ENCODE measurements at places on chromosomes 6 and 20. TPM values are rescaled to one million over a fixed set of nuclear protein-coding genes. Genes with fewer than 3 reads are reported as not detected.
A peak's percentile ranks its signal among the peaks of the same experiment; 100 is the strongest.

DNA sequence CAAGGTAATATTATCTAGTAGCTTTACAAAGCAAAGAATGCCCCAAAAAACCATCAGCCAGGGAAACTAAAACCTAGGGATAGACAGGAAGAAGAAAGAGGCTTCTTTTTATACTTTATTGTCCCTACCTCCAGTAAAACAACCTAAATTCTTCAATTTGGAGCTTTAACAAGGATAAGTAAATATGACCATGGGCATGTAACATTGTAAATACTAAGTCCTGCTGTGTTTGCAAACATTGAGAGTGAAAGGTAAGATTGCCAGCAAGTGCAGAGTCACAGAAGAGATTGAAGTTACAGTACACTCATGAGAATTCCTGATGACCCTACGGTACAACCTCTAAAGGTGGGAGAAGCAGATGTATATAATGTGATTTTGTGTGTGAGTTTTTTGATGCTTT lies 117.2 kb downstream of the FOXO3 start:
- H3K27me3 ChIP-seq, result no peaks in the 10 kb centered on the region
- DNase-seq, result no peak
- no peaks in the 10 kb centered on the region for H3K36me3 ChIP-seq
- no peaks in the 10 kb centered on the region for H3K4me1 ChIP-seq

DNA sequence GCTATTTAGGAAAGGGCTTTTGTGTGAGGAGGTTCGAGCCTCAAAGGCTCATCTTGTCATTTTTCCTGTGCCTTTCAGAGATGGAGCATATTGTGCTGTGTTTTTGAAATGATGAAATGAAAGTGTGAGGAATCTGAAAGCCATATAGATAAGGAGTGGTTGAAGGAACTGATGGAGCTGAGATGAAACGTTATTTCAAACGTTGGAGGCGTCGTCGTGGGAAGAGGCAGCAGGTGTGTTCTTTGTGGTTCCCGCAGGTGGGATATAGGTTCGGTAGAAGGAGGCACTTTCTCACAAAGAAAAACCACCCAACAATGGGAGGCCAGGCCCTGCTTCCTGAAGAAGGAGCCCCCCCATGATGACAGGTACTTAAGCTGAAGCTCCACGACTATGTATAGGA lies 83.2 kb upstream of the SNAP25 start:
- no peaks in the 10 kb centered on the region for H3K4me1 ChIP-seq
- H3K27ac ChIP-seq, result no peak overlapping the region
- no peak for DNase-seq
- H3K4me3 ChIP-seq, result no peak overlapping the region
- no peaks in the 10 kb centered on the region for H3K36me3 ChIP-seq
- no peaks in the 10 kb centered on the region for H3K27me3 ChIP-seq

GRCh38 chr6:32484614-32484998 lies 44.9 kb downstream of the HLA-DRA start:
- H3K4me1 ChIP-seq, result no peaks in the 10 kb centered on the region
- H3K36me3 ChIP-seq, result no peaks in the 10 kb centered on the region
- no peak for DNase-seq
- H3K27me3 ChIP-seq, result no peaks in the 10 kb centered on the region
- no peak overlapping the region for H3K27ac ChIP-seq
- H3K4me3 ChIP-seq, result no peak overlapping the region

DNA sequence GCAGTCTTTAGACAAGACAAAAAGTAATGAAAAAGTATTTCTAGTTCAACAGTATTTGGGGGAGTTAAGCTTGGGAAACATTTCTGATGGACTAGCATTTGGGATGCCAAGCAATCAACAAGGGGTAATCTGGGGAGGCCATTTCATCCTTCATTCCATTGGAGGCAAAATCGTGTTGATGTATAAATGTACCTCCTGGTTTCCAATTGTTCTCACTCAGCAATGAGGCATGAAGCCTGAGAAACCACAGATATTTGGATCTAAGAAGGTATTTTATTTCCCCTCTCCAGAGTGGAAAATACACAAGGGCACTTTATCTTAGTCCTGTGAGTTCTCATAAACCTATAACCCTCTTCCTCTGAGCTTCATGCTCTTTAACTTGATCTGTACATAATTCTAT lies 68.2 kb downstream of the TBX18 start:
- DNase-seq, result no peak
- no peaks in the 10 kb centered on the region for H3K36me3 ChIP-seq
- no peak overlapping the region for H3K27ac ChIP-seq
- H3K4me3 ChIP-seq, result no peak overlapping the region
- no peaks in the 10 kb centered on the region for H3K27me3 ChIP-seq

DNA sequence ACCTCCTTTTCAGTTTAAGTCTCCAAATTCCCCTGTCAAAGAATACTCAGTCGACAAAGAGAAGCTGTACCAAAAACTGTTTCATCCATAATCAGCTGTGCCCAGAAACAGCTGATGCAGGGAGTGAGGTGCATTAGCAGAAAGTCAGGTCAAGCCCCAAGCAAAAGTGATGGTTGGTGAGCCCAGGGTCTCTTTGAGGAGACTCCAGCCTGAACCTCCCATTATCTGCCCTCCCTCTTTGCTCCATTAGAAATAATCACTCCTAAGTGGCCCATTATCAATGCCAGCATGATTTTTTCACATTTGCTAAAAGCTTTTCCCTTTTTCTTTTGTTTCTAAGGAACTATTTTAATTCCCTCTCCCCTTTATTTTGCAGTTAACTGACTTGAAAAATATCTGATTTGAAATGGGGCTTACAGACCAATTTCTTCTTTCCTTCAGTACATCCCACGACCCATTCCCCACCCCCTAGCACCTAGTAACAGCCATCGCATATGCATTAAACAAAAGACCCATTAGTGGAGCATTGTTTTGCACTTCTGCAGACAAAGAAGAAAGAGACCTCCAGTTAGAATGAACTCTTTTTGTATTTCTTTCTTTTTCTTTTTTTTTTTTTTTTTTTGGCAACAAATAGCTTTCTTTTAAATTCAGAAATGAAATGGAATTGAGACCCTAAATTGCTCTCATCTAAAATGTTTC lies 257.0 kb downstream of the GRIK2 start:
- H3K4me1 ChIP-seq, result no peaks in the 10 kb centered on the region
- no peaks in the 10 kb centered on the region for H3K36me3 ChIP-seq
- no peak overlapping the region for H3K27ac ChIP-seq
- no peak for DNase-seq
- H3K27me3 ChIP-seq, result no peaks in the 10 kb centered on the region

DNA sequence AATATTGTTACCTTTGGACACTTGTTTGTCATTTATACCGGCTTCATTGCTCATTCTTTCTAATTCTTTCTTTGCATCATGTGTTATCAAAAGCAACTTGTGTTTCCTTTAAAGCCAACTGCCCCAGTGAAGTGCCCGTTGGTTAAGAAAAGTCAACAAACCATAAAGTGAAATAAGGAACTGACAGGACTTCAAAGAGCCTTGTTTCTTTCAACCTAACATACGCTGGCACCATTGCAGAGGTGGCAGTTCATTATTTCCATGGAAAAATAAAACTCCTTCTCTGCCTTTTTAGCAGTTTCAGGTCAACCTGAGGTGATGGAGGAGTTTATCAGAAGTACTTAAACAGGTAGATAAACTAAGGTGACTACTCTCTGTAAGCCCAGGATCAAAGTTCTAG lies 28.8 kb downstream of the FERMT1 start:
- H3K27me3 ChIP-seq, result no peaks in the 10 kb centered on the region
- peaks cover 21% of the 10 kb centered on the region for H3K4me1 ChIP-seq
- no peaks in the 10 kb centered on the region for H3K36me3 ChIP-seq
- H3K27ac ChIP-seq, result no peak overlapping the region
- H3K4me3 ChIP-seq, result no peak overlapping the region
- DNase-seq, result no peak

DNA sequence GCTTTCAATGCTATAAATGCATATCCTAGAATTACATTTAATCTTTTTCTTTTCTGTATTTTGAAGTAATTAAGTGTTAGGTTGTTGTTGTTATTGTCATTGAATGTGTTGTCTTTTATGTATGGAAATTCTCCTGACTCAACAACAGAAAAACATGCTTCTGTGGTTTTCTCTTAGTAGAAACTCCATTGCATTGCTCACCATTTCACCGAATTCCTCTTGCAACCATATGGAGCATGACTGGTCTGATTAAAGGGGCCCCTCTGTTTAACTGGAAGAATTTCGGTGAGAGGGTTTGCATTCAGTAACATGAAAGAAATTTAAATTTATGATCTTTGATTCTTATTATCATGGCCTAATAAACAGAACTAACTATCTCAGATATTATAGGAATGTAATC lies 454.3 kb upstream of the JARID2 start:
- DNase-seq, result no peak
- H3K27me3 ChIP-seq, result no peaks in the 10 kb centered on the region
- H3K27ac ChIP-seq, result no peak overlapping the region
- no peaks in the 10 kb centered on the region for H3K36me3 ChIP-seq

- no peaks in the 10 kb centered on the region for H3K4me1 ChIP-seq
- no peak for DNase-seq
- no peaks in the 10 kb centered on the region for H3K36me3 ChIP-seq
These were observed 35.6 kb downstream of the TBC1D7 start for GRCh38 chr6:13292774-13293173.

- H3K27me3 ChIP-seq, result no peaks in the 10 kb centered on the region
- DNase-seq, result no peak
- H3K4me1 ChIP-seq, result no peaks in the 10 kb centered on the region
- H3K4me3 ChIP-seq, result no peak overlapping the region
These were observed 447.8 kb downstream of the FRK start for GRCh38 chr6:115612796-115613479.

DNA sequence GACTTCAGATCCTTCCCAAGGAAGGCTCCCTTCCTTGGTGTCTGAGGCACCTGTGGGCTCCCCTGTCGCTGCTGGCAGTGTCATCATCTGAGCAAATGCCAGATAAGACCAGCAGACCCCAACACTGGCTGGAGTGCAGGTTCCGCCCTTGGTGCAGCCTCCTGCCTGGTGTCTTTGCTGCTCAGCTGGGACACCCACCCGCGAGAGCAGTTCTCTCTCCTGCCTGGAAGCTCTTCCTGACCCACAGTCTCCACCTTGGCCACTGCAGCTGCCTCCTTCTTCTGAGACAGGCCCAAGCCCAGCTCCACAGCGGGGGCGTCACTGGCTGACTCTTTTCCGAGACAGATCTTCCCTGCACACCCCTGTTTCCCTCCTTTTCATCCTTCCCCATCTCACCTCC lies 395.7 kb upstream of the MAP3K7 start:
- no peak overlapping the region for H3K4me3 ChIP-seq
- no peak overlapping the region for H3K27ac ChIP-seq
- H3K4me1 ChIP-seq, result no peaks in the 10 kb centered on the region
- DNase-seq, result no peak
- H3K36me3 ChIP-seq, result no peaks in the 10 kb centered on the region
- H3K27me3 ChIP-seq, result no peaks in the 10 kb centered on the region

DNA sequence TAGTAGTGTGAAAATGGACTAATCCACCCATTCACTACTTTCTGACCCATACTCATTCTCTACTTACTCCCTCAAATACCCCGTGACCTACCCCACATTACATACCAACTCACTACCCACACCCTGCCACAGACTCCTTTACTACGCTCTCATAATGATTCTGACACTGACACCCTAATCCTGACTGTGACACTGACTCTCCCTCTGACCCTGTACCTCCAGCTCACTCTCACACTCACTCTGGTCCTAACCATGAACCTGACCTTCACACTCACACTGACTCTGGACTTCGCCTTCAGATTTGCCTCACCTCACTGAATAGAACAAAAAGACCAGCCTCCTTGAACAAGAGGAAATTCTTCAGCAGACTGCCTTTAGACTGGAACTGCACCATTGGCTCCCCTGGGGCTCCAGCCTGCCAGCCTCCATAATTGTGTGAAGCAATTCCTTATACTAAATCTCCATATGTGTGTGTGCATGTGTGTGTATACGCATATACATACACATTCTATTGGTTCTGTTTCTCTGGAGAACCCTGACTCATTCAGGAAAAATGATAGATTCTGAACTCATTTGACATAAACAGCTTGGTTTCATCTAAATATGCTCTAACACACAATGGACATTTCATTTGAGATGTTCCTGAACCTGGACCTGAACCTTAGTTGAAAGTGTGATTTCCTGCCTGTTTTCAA lies 10.5 kb upstream of the ZNF343 start:
- DNase-seq, result no peak
- no peak overlapping the region for H3K4me3 ChIP-seq
- no peaks in the 10 kb centered on the region for H3K36me3 ChIP-seq
- H3K27ac ChIP-seq, result no peak overlapping the region
- H3K4me1 ChIP-seq, result no peaks in the 10 kb centered on the region

- no peaks in the 10 kb centered on the region for H3K27me3 ChIP-seq
- H3K27ac ChIP-seq, result no peak overlapping the region
- H3K4me1 ChIP-seq, result no peaks in the 10 kb centered on the region
These were observed 348.9 kb upstream of the KCNQ5 start for GRCh38 chr6:72272958-72273357.

DNA sequence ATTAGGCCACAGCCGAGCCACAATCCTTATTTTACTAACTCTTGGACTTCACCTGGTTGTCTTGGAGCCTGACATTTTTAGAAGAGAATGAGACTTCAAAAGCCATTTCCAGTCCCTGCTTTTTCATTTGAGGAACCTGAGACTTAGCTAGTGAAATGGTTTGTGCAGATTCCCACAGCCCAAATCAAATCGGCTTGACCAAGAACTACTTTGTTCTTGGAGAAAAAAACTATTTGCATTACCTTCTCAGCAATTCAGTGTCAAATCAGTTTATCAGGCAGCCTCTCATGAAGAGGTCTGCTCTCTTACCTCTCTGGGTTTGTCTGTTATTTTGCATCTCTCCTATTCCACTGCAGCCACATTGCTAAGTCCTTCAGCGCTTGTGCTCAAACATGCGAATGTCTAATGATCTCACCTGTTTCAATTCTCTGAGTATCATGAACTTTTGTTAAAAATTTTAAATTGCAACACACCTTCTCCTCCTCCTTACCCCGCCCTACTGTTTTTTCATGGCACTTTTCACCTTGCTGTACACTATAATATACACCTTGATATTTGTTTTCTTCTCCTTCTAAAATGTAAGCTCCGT lies 573 bp upstream of the IFNGR1 start:
- no peak for DNase-seq
- no peaks in the 10 kb centered on the region for H3K36me3 ChIP-seq
- H3K27me3 ChIP-seq, result no peaks in the 10 kb centered on the region
- peak overlapping the region; percentile 83 for H3K4me3 ChIP-seq
- H3K27ac ChIP-seq, result peak overlapping the region; percentile 99

DNA sequence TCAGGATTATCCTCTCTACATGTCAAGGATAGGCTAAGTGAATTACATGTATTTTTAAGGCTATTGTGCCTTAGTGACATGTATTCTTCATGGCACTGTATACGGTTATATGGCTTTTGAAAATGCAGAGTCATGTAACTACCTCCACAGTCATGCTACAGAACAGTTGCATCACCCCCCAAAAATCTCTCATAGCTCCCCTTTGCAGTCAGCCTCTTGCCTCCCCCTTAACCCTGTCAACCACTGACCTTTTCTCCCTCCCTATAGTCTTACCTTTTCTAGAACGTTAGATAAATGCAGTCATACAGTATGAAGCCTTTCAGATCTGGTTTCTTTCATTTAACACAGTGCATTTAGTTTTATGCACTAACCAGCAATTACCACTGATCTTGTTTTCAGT lies 10.3 kb upstream of the RNF24 start:
- no peak overlapping the region for H3K4me3 ChIP-seq
- no peak overlapping the region for H3K27ac ChIP-seq
- no peak for DNase-seq

- H3K27me3 ChIP-seq, result no peaks in the 10 kb centered on the region
- no peak for DNase-seq
- H3K4me3 ChIP-seq, result no peak overlapping the region
- no peaks in the 10 kb centered on the region for H3K4me1 ChIP-seq
These were observed 2.9 kb downstream of the TGM3 start for GRCh38 chr20:2298701-2299100.

C20orf96 gene
- 6.3 TPM for total RNA-seq

TBXT gene
- not detected for total RNA-seq

FRS3 gene
- total RNA-seq, result 8.3 TPM

ZNFX1 gene
- total RNA-seq, result 35.7 TPM
